ENCODE measurements at places on chromosomes 3 and 15.
A peak's percentile ranks its signal among the peaks of the same experiment; 100 is the strongest.

GRCh38 chr3:107106316-107106715 is 270.9 kb upstream of the CCDC54 start:
- no peak for DNase-seq

DNA sequence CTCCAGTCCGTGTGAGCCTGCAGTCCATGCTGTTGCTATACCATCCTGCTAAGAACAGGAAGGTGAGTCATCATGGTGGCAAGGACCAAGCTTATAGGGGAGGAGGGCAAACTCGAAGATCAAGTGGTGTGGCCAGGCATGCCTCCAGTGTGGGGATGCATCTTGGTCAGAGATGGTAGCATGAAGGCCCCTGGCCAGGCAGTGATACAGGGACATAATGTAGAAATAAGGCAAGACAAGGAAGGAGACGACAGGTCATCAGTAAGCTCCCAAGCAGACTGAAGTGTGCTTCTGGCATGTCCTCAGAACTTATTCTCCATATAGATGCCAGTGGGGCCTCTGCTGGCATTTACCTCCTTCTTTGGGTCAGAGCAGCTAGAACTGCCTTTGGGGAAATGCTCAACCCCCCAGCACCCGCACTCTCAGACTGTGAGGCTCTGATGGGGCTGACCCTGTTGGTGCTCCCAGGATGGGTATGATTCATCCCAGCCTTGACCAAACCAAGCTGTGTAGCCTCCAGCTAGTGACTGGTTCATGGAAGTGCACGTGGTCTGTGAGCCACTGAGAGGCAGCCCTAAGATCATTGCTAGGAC is 52.5 kb upstream of the ATP2B2 start:
- DNase-seq: peak; percentile 7

DNA sequence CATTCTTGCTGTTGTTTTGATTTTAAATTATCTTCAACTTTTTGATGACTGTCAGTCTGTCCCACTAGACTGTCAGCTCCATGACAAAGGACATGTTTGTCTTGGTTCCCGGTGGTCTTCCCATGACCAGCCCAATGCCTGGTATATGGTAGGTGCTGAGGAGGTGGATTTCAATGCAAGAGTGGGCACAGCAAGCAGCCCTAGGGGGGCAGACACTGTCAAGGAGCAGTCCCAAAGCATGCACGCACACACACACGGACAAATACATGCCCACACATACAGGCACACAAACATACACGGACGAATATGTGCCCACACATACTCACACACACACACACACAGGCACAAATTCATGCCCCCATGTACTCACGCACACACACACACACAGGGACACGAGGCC is 12.0 kb downstream of the KLF15 start:
- DNase-seq: no peak

GRCh38 chr3:172442606-172443005 is 5.7 kb downstream of the GHSR start:
- DNase-seq: no peak

GRCh38 chr3:28891485-28891884 is 389.4 kb upstream of the RBMS3 start:
- no peak for DNase-seq

- DNase-seq: no peak
These were observed 385.6 kb downstream of the SHQ1 start for GRCh38 chr3:72462595-72463011.

- no peak for DNase-seq
These were observed 97.4 kb downstream of the WNT7A start for GRCh38 chr3:13782501-13782900.

- no peak for DNase-seq
These were observed 24.4 kb downstream of the LSM3 start for GRCh38 chr3:14202874-14203520.

DNA sequence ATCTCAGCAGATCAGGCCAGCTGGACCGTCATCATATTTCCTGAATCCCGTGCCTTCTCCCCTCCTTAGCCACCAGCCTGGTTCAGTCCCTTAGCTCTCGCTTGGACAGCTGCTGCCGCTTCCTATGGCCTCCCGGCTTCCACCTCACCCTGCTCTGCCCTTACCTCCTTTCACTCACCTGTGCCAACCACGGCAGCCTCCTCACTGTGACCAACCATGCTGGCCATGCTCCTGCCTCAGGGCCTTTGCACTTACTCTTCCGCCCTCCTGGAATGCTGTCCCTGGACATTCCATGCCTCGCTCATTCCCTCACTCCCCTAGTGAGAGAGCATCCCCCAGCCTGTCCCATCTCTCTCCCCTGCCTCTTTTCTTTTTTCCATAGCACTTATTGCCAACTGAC is 19.2 kb downstream of the GRIP2 start:
- no peak for DNase-seq

GRCh38 chr15:98907927-98908471 is 99.6 kb downstream of the PGPEP1L start:
- no peak for DNase-seq

DNA sequence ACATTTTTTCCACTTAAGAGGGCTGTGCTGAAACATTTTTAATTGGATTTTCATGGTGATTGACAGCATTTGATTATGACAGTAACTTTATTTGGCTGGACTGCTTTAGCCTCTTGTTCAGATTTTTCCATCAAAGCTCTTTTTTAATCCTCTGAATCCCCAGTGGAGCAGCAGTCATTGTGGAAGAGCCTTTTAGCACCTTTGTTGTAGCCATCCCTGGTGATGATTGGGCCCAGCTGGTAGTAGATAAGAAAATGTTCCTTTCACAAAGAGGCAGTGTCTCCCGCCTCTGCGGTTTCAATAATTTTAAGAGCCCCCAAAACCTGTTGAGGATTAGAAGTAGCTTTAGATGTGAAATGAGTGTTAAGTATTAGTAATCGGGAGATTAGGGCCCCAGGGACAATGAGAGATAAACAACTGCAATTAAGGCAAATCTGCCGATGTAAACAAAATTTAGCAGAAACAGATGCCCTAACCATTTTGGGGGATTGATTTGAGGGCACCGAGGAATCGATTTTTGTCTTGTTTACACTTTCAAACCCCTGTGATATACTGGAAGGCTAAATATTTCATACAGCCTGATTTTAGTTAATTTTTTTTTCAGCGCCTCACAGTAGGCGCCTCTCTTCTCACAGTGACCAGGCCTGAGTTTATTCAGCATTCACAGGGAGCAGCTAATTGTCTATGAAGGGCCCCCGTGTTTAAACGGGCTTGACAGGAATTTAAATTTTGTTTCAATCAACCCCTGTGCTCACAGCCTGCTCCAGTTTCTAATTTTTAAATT is 43.2 kb upstream of the SKOR1 start:
- DNase-seq: no peak

DNA sequence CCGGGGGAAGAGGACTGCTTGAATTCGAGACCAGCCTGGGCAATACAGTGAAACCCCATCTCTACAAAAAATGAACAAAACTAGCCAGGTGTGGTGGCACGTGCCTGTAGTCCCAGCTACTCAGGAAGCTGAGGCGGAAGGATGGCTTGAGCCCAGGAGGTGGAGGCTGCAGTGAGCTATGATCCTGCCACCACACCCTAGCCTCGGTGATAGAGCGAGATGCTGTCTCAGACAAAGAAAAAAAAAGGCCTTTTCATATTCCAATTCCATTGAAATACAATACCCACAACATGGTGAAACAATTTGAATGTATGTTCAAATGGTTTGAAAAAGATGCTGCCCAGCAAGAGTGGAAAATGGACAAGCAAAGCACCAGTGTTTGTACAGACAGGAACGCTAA is 61.8 kb upstream of the ZNF148 start:
- no peak for DNase-seq

DNA sequence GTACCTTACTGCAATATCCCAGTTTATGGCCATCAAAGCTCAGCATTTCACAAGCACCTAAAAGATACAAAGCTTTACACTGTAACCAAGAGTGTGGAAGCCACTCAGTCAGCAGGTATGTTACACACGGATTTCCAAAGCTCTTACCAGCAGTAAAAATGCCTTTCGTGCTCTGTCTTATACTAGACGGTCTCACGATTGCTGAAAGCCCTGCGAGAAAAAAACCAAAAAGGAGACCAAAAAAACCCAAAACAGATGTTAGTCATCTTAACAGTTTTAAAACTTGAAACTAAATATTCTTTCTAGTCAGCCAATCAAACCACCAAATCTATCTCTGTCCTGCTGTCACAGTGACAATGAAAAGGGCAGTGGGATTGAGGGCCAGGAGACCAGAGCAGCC is 39.0 kb downstream of the TAMM41 start:
- no peak for DNase-seq

DNA sequence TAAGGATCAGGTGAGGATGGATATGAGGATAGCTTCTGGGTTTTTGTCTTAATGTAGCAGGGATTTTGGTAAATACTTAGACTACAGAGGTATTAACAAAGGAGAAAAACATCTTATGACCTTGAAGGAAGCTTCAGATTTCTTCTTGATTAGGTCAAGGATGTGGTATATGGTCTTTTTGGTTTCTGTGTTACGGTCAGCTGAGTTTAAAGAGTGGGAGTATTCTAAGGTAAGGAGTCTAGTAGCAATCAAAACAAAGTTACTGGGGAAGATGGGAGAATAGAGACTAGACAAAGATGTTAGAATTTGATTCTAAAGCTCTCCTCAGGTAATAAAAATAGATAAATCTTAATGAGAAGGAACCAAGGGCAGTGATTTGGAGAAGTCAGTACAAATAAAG is 6.2 kb downstream of the HMG20A start:
- DNase-seq: no peak

DNA sequence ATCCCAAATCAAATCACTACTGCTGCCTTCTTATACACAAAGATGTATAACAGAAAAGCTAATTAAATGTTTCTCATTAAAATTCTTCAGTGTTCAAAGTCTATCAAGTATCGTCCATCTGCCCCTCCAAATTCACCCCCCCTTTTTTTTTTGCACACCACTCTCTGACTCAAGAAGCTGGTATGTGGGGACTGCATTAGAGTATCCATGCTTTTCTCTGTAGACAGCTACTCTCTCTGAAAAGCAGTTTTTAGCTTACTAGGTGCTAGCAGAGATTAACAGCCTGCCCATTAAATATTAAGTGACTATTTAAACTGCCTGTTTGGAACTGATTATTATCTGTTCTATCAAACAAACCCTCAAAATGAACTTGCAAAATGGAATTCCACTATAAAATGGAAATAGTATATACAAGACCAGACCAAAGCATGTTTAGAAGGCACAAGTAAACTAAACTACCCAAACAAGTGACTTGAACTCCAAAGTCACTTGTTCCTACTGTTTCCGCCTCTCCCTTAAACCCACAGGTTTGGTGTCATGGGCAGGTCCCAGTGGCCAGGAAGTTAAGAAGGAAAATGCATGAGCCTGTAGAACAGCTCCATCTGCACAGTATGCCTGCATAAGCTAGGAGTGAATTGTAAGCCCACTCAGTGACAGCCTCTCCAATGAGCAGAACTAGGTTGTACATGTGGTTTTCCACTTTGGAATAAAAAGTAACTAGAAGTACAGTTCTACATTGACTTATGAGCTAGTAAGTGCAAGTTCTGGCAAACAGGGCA is 32.5 kb downstream of the GBE1 start:
- DNase-seq: no peak

- DNase-seq: no peak
These were observed 14.9 kb downstream of the C3orf33 start for GRCh38 chr3:155791190-155791589.

DNA sequence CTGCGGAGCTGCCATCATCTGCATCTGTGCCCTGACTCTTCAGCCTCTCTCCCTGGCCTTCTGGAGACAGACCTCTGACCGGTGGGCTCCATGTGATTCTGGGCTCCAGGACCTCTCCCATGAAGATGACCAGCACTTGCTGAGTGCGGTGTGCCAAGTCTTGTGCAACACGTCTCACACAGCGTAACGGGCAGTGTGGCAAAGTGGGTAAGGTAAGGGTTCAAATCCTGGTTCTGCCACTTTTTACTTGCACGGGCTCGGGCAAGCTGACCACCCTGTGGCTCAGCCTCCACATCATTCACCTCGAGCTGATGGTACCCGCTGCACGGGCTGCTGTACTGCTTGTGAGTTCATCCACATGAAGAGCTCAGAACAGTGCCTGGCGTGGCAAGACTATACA is 6.5 kb upstream of the SYNM start:
- DNase-seq: no peak

- no peak for DNase-seq
These were observed at the start of gene SLITRK3 for GRCh38 chr3:165195640-165196576. SLITRK3 (minus strand) TSS chr3:165196384; CDS start chr3:165190830, 5,554 bp downstream.

DNA sequence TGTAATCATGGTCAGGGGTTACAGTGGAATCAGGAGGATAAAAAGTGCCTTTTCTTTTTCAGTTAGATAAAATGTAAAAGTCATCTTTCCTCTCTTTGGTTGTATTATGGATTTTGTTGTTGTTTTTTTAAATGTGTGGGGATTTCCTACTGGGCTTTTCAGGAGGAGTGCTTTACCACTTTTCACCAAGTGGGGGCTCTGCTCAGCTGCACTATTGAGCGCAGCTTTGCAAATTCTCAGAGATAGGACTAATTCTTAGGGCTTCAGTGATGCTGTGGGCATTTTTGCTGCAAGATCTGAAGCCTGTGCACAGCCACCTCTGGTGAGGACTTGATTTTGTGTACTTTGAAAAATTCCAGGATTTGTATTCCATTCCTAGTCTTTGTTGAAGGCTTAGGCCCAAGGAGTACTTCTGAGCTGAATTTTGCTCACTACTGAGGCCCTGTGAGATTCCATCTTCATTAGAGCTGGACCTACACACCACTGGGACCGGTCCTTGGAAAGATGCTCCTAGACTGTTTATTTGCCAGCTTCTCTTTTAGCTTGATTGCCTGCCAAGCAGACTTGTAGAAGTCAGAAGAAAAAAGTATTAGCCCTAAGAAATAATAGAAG is 7.5 kb downstream of the GNB5 start:
- no peak for DNase-seq

DNA sequence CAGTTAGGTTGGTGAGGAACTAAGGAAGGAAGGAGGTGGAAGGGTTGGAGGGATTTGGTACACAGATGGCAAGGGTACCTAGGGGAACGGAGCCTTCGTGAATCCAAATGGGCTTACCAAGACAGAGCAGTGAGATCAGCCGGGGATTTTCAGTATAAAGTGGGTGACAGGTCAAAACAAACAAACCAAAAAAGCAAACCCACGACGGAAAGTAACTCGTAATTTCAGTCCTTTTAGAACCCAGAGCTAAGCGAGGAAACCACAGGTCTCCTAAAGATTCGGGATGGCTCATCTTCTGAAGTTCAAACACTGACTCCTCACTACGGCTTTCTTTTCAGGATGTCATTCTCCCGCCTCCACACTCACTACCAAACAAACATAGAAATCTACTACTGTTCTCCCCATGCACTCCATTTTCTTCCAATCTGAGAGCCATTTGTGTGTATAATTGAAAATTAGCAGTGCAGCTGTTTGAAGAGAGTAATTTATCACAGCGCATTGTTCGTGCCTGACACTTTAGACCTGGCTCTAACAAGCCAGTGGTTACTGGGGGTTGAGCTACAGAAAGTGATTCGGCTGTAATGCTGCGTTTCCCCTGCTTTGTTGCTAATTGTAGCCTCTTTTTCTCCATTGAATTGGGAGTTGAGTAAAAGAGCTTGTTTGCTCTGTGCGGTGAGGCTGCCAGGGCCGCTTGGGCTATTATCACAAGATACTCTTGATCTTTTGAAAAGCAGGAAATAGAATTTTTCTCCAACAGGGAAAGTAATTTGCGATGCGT is 64.7 kb upstream of the CCDC39 start:
- no peak for DNase-seq

- no peak for DNase-seq
These were observed 6.7 kb upstream of the ALCAM start for GRCh38 chr3:105360003-105360402.

All from T-helper 1 cell (primary cell).